ENCODE measurements at places on chromosomes 11 and 22.

DNA sequence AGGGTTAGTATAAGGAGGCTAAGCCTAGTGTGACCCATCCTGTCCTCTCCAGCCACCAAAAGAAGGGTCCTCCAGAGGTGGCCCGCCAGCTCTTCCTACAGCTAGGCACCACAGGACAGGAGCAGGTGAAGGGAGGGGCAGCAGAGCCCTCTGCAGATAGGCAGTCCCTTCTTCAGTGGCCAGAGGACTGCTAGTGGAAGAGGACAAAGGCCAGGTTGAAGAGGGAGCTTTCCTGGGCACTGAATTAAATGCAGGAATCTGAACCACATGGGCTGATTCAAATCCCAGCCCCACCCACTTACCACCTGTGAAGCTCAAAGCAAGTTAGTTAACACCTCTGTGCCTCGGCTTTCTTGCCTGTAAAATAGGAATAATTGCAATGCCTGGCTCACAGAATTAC is 409.5 kb downstream of the NXPE2 start:
- ATAC-seq = no peak

DNA sequence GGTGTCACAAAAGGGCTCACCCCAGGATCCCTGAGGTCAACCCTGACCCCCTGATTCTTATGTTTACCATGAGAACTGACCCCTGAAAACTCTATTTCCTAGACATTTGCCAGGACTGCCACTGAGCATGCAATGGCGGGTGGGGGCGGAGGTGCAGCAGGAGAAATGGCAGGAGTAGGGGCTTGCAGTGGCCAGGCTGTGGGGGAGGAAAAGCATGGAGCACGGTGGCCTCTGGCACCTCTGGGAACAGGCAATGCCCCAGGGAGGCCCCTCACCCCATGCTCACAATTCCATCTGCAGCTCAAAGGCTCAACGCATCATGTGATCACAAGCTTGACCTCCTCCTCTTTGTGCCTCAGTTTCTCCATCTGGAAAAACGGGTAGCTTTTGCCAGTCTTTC is 46.5 kb upstream of the FGF3 start:
- ATAC-seq = no peak

- ATAC-seq = no peak
Observed at GRCh38 chr11:12064954-12065280, 45.5 kb upstream of the MICAL2 start.

GRCh38 chr11:94681852-94682251 is 86.3 kb upstream of the AMOTL1 start:
- no peak for ATAC-seq
